Hematopoietic multipotent progenitor cell treated with erythropoietin and hydrocortisone succinate and interleukin-3 and kit ligand, for 15 days (in vitro differentiated cells): ENCODE measurements at places on chromosomes 4 and X.

GRCh38 chr4:46484881-46485280 lies 95.0 kb upstream of the GABRA2 start:
- no peak for DNase-seq

DNA sequence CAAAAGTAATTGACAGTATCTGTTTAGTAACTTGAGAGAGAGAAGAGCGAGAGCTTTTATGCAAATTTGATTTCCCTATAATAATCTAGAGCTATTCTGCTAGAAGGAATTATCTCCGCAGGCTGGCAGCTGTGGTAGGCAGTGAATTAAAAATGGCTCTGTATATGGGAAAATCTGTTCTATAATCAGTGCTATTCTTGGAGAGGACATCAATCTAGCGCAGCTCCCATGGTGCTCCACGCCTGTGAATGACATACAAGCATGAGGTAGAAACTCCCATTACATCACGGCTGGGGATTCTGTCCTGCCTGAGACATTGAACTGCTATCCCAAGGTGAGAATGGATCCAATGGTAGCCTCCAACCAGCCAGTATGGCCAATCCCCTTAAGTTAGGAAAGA lies 179.0 kb downstream of the DHX15 start:
- DNase-seq = no peak

DNA sequence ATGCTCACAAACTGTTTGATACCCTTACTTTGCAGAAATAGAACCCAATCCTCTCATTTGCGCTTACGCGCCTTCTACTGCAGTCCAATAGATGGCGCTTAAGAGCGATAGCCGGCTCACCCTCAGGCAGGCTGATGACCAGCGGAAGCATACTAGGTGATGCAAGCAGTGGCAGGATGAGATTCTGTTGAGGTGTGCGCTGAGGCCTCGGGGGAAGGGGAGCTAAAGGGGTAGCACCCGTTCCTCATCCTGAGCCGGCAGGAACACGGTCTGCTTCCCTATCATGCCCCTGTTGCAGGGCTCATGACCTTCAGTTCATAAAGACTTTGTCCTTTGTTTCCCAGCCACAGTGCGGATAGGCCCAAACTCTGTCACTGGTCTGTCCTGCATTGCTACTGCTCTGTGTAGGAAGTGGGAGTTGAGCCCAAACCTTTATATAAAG lies 628.9 kb downstream of the TLL1 start:
- DNase-seq = no peak

DNA sequence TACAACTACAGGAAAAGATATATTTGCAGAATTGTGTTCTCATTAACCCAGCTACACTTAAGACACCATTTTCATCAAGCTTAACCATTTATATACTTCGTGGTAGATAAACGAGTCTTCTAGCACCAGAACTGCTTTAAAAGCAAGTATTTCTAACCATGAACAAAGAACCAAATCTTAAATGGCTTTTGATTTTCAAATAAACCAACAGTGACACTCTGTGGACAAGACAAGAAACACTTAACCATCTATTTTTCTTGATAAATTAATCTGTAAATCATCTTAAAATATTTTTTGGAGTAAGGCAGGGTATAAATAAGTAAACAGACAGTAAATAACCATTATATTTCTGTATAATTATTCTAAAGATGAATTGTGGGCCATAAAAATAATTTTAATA lies 10.2 kb downstream of the BEND2 start:
- peak; percentile 2 for DNase-seq

DNA sequence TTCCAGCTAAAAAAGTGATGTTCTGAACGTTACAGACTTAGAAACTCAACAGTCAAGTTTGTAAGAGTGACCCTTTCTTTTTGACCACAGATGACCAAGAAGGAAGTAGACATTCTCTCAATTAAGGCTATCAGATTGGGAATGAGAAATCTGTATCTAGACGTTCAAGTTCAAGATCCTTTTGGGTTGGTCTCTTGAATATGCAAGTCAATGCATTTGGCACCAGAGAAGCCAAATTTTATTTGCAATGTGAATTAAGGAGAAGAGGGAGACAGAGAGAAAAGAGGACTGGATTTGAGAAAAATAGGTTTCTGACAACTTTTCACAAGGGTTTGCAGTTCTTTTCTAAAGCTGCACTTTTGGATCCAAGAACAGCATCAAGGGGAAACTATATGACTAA lies 17.5 kb upstream of the SULT1E1 start:
- DNase-seq = no peak

DNA sequence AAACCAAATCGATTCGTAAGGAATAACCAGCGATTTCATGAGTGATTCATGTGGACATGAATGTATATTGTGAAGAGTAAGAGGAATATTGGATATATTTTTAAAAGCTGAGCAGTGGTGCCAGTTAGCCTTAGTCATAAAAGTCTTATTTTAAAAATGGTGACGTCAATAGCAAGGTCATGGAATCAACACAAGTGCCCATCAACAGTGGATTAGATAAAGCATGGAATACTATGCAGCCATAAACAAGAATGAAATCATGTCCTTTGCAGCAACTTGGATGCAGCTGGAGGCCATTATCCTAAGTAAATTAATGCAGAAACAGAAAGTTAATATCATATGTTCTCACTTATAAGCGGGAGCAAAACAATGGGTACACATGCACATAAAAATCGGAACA lies 89.0 kb upstream of the STOX2 start:
- DNase-seq = no peak

- DNase-seq = no peak
Observed at GRCh38 chr4:10924274-10924673, 239.7 kb upstream of the CLNK start.

DNA sequence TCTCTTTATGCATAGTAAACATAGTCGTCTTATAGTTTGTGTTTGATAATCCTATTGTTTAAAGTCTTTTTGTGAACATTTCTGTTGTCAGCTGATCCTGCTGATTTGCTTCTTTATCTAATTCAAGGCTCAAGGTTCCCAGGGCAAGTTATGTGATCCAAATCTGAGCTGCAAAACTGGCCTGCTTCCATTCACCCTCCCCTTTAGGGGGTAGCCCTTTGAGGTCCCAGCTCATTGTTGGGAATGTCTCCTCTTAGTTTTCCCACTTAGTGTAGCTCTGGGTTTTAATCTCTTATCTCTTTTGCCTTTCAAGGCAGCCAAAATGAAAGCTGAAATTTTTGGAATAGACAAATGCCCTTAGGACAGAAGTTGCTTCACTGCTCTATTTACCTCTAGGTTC lies 40.2 kb upstream of the MAGED1 start:
- DNase-seq = no peak

DNA sequence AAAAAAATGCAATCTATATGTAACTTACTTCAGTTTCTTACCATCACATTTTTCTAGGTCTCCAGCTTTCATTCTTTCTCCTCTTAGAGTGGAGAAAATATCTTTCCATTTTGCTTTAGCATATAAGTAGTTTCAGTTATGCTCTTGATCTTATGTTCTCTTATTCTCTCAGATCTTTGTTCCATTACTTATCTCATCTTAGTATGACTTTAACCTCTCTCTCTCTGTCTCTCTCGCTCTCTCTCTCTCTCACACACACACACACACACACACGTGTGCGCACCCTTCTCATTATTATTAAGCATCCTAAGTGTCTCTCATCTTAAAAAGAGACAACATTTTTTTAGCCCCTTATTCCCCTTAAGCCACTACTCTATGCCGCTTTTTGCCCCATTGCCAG lies 92.8 kb downstream of the FAAH2 start:
- DNase-seq = no peak

DNA sequence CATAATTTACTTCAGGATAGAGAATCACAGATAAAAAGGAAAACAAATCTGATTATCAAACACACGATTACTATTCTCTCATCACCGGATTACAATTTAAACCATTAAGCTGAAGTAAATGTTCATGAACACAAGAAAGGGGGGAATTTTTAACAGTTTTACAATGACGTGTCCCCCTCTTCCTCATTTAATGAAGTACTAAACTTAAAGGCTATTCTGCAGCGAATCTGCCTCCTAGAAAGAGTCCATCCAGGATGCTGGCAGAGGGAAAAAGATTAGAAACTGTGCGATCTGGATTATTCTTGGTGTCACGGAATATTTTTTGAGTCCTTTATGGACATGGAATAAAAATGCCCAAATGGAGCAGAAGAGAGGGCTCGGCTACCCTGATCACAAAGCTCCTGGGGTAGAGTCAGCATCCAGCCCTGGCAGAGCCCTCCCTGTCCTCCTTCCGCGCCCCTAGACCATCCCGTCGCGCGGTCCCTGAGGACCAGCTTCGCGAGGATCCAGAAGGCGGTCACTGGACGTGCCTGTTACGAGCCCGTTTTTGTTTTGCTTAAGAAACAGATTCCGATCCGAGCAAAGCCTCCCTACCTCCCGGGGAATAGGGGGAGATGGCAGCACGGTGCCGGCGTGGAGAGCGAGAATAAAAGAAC lies 1.2 kb downstream of the ELF2 start:
- DNase-seq = no peak

- DNase-seq = no peak
Observed at GRCh38 chr4:186622788-186623464, 67.6 kb upstream of the MTNR1A start.

GRCh38 chrX:135572436-135572835 lies 52.0 kb downstream of the INTS6L start:
- peak; percentile 8 for DNase-seq

- DNase-seq = no peak
Observed at GRCh38 chr4:80767944-80768343, 262.6 kb upstream of the BMP3 start.

DNA sequence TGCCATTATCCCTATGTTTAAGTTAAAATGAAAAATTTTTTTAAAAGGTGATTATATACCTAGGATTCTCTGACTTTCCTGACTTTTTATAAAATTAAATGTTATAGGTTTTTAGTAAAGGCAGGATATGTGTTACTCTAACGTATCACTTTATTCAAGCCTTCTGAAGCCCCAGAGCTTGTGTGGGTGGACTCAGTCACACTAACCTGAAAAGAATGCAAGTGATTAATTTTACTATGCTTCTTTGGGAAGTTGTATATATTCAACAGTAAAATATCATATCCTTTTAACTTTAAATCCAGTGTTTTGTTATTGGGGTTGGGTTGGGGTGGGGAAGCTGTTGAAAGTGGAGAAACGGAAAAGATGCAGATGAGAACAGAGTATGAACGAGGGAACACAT lies 22.8 kb downstream of the PDLIM3 start:
- no peak for DNase-seq

GRCh38 chr4:89836897-89837384 lies at the start of gene SNCA:
TSS of gene SNCA (minus strand) at chr4:89837161. CDS start at chr4:89835667, 1,494 bp downstream.
- DNase-seq = peak; percentile 74

- peak; percentile 5 for DNase-seq
Observed at GRCh38 chr4:78484574-78484973, 67.0 kb upstream of the ANXA3 start.

DNA sequence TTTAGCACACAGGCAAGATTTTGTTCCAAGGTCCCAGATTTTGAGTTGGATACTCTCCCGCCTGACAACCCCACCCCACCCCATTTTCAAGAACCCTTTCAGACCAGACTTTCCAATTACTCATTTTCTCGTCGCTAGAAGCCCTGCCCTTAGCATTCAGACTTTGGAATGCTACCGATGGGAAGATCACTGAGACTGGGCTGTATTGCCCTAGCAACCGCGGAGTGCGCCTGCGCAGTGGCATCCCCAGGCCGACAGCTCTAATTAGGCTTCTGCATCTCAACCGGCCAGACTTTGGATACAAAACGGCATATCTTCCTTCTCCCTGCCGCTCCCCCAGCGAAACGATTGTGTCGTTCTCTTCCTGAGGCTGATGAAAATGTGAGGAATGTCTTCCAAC lies 3.4 kb downstream of the MAGEE2 start:
- no peak for DNase-seq

- DNase-seq = no peak
Observed at GRCh38 chr4:35105486-35105885, 1138.8 kb downstream of the ARAP2 start.

DNA sequence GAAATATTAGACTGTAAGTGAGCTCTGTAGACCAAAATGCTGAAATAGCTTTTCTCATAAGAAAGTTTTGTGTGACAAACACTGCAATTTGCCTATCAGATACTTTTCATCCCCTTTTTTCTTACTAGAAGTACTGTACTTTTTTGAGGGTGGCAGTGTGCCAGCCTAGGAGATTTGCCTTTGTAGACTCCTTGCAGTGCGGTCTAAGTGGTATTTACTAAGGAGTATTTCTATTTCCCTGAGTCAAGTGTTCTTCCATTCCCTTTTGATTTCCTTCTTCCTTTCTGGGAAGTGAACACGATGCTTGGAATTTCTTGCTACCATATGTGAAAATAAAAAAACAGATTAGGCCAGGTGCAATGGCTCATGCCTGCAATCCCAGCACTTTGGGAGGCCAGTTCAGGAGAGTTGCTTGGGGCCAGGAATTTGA lies 34.6 kb downstream of the PDLIM5 start:
- DNase-seq = no peak

GRCh38 chrX:34653811-34654210 lies 3.3 kb downstream of the TMEM47 start:
- DNase-seq = no peak

DNA sequence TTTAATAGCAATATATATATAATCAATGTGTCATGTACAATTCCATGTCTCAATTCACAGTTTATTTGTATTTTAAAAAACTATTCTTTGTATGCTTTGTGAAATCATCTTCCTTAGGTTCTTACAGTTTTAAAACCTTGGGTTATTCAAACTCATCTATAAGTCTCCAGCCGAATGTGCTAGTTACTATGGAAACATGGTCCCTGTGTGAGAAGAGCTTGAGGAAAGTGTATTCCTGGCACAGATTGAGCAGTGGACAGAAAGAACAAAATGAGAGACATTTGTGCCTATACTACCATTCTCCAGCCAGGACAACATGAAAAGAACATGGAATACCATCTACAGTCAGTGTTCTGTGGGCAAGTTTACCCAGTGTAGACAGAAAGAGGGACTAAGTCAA lies 103.4 kb downstream of the EFHC2 start:
- DNase-seq = no peak

DNA sequence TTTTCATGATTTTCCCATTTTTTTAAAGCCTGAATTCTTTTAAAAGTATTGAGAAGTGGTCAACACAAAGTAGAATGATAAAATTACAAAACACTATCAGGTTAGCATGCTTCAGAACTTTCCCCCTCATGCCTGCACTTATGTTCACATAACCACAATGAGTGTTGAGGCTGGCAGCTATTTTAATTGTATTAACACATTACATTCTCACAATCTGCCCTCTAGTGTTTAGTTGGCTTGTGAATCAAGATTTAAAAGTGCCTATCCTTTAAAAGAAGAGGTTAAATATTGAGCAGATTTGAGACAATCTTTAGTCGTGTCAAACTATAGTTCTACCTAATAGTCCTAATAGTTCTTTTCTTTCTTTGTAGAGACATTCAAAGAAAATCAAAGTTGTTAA lies 93.6 kb upstream of the NAP1L5 start:
- no peak for DNase-seq

- DNase-seq = peak; percentile 27
Observed at GRCh38 chr4:15654593-15655222, 449 bp downstream of the FBXL5 start.

GRCh38 chrX:13506574-13506973 lies 62.8 kb upstream of the EGFL6 start:
- peak; percentile 62 for DNase-seq

GRCh38 chr4:71486550-71487343 lies 147.9 kb downstream of the SLC4A4 start:
- no peak for DNase-seq

- DNase-seq = no peak
Observed at GRCh38 chr4:99806545-99806944, 10.1 kb upstream of the DAPP1 start.
